ENCODE measurements at places on chromosomes 7 and 10.

DNA sequence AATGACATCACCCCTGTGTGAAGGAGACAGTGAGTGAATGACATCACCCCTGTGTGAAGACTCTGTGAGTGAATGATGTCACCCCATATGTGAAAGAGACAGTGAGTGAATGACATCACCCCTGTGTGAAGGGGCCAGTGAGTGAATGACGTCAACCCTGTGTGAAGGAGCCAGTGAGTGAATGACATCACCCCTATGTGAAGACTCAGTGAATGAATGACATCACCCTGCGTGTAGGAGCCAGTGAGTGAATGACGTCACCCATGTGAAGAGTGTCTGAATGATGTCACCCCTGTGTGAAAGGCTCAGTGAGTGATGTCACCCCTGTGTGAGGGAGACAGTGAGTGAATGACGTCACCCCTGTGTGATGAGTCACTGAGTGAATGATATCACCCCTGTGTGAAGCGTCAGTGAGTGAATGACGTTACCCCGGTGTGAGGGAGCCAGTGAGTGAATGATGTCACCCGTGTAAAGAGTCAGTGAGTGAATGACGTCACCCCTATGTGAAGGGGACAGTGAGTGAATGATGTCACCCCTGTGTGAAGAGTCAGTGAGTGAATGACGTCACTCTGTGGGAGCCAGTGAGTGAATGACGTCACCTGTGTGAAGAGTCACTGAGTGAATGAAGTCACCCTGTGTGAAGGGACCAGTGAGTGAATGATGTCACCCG, 478.1 kb downstream of the PTPRN2 start:
- no peak for DNase-seq

DNA sequence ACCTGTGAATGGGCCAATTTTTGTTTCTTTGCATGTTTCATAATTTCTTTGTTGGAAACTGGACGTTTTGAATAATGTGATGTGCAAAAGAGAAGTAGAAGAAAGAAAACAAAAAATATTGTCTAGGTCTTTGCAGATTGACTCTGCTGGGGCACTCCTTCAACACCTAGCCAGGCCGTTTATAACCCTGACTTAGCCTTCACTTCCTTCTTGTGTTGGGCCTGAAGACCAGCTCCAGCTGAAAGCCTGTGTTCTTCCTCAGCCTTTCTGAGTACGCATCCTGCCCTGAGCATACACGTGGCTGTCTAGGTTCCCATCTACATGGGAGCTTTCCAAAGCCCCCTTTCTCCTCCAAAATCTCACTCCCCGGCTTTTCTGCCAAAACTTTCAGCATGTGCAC, 41.9 kb downstream of the LMTK2 start:
- DNase-seq: no peak

DNA sequence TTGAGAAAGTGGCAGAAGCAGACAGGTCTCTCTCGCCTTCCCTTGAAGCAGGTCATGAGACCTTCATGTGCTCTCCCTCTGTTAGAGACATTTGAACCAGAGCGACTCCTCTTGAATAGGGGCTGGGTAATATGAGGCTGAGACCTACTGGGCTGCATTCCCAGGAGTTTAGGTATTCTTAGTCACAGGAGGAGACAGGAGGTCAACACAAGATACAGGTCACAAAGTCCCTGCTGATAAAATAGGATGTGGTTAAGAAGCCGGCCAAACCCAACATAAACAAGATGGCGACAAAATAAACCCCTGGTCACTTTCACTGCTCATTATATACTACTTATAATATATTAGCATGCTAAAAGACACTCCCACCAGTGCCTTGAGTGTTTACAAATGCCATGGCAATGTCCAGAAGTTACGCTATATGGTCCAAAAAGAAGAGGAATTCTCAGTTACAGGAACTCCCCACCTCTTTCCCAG, 43.5 kb upstream of the MSRB2 start:
- no peak for DNase-seq

GRCh38 chr10:35486297-35486990, 118.7 kb upstream of the GJD4 start:
- DNase-seq: no peak

DNA sequence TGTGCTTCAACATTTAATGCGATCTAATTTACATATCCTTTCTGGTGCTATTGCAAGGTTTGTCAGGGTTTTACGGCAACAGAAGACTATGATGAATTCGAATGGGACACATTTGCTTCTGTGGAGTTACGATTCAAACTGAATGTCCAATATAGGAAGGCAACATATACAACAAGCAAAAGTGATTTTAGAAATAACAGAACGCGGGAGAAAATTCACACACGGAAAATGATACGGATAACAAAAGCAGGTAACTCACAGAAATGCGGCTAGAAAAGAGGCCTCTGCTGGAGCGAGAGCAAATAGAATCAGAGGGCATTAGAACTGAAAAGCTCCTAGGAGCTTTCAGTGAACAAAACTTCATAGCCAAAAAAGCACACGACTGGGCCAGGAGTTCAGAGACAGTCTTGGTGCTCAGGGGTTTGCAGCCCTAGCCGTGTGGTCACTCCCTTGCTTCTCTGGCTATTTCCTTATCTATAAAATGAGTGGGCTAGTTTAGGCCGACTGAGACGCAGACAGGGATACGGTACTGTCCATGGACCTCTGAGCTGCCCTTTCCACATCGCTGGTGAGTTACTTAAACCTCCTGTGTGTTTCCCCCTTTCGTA, 557 bp upstream of the TAX1BP1 start:
- DNase-seq: no peak

DNA sequence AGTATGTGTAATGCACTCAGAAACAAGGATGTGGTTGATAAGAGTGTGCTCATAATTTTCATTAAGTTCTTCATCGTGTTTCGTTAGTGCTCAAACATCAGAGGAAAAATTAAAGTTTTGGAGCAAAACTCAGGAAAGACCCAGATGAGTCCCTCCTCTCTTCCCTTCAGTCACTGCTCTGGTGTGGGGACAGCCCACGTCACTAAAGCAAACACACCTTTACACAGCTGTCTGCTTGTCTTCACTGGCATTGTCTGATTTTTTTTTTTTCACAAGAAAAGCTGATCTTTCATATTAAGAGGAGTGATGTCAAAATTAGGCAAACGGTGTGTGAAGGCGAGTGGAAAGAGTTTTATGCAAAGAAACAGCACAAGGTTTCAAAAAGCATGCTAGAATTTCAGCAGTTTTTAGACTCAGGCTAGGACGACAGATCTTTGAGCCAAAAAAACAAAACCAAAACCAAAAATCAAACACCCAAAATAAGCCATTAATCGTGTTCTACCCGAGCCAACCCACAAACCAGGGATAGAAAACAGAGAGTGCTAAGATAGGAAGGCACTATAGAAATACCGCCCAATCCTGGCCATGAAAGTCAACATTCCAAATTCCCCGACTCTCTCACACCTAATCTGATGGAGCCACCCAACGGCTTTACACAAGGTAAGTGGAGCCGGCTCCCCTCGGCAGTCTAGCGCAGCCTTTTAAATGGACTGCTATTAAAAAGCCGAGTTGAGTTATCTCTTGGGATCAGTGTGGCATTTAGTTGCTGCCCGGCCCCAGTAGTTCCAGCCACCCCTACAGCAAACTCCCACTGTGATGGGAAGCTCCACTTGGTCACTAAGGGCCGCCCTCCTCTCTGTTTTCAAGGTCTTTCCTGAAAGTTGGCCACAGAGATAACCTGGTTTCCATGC, 27.9 kb upstream of the GATA3 start:
- no peak for DNase-seq

- no peak for DNase-seq
These were observed 39.2 kb upstream of the PPP1R3C start for GRCh38 chr10:91672021-91672608.

DNA sequence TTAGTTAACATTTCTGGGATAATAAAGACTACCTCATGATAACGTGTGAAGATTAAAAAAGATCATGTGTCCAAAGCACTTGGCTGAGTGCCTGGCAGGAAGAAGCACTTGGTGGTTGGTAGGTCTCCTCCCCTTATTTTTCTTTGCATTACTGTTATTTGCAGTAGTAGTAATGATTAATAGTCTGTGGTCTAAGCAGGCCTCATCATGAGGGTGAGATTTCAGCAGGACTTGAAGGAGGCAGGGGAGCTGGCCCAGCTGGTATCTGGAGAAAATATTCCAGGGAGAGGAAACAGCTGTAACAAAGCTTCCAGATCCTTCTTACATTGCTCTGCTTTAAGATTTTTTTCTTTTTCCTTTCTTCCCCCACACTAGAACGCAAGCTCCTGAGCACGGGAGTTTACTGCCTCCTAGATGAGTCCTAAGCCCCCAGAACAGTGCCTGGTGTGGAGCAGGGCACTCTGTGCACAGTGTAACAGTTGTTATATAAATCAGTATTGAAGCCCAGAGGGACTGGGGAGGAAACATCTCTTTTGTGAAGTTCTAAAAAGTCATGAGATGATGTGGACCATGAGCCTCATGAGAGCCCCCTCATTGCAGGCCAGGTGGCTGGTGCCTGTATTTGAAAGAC, 31.1 kb upstream of the RHEB start:
- DNase-seq: no peak

- no peak for DNase-seq
These were observed 101.2 kb upstream of the PDGFA start for GRCh38 chr7:620885-621284.

- DNase-seq: no peak
These were observed 36.1 kb downstream of the CPED1 start for GRCh38 chr7:121024611-121025010.

DNA sequence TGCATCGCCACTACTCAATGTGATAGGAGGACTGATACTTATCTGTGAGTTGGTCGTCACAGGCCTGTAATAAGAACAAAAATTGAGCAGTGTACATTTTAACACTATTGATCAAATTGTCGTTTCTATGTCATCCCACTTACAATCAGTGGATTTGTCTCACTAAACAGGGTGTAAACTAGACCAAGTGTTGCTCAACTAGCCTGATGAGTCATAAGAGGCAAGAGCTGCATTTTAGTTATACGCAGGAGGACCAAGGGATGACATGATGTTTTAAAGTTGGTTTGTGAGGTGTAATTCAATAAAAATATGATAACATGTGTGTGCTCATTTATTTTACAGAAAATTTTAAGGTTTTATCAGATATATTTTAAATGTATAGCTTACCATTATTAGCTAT, 1239.2 kb downstream of the REEP3 start:
- no peak for DNase-seq

DNA sequence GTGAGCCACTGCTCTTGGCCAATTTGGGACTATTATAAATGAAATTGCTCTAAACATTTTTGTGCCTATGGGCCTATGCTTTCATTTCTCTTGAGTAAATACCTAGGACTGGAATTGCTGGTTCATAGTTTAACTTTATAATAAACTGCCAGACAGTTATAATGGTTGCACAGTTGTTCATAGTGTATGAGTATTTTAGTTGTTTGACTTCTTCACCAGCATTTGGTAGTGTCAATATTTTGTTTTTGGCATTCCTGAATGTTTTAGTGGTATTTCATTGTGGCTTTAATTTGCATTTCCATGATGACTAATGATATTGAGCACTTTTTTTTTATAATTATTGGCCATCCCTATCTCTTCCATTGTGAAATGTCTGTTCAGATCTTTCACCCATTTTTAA, 29.5 kb downstream of the PLEKHA8 start:
- DNase-seq: no peak

DNA sequence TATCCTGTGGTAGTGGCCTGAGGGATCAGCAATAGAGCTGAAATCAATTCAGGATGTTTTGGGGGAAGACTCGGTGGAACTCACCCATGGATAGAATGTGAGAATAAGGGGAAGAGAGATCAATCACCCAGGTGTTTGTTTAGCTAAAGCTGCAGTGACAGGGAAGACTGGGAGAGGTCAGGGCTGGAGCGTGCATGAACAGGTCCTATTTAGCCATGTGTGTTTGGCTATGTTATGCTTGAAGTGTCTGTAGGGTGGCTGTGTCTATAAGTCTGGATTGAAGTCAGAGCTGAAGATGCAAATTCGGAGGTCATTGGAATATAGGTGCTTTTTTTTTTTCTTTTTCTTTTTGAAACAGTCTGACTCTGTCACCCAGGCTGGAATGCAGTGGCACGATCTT, 4.6 kb downstream of the ATP6V1F start:
- DNase-seq: no peak

DNA sequence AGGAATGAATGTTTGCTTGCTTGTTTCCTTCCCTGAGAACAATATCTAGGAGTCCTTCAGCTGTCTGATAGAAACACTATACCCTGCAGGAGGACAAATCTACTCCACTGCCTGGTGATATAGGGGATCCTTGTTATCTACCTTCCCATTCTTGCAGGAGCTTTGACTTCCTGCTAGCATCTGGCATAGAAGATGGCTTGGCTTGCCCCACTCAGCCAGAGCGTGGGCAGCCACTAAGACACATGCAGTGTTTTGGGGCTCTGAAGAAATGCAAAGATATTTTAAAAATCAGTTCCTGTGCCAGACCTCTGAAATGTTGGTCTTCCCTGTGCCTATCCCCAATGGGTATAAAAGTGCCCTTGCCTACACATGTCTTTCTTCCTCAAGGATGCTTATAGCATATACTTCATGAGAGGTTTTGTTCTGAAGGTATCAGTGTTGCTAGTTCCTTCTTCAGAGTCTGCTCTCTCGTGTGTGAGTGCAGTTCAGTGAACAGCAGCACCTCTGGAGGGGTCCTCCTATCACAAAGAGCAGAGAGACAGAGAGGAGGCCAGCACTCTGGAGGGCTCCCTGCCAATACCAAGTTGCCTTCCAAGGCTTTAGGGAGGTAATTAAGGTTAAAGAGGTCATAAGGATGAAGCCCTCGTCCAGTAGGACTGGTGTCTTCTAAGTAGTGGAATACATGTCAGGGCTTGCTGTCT, 149.1 kb upstream of the CALCR start:
- no peak for DNase-seq

- DNase-seq: no peak
These were observed 52.2 kb downstream of the ZNF467 start for GRCh38 chr7:149721084-149721601.

GRCh38 chr10:13978533-13979115, 352.1 kb downstream of the FRMD4A start:
- no peak for DNase-seq

- DNase-seq: no peak
These were observed 40.9 kb downstream of the NSUN6 start for GRCh38 chr10:18610517-18610916.

- no peak for DNase-seq
These were observed 21.7 kb upstream of the ZNF365 start for GRCh38 chr10:62352356-62352970.

- DNase-seq: peak; percentile 73
These were observed 121.6 kb downstream of the C10orf105 start for GRCh38 chr10:71597821-71598498.
